ENCODE measurements at places on chromosomes 5 and 9.

GRCh38 chr5:135245521-135246499, 153.2 kb downstream of the MACROH2A1 start:
- no peak for DNase-seq

DNA sequence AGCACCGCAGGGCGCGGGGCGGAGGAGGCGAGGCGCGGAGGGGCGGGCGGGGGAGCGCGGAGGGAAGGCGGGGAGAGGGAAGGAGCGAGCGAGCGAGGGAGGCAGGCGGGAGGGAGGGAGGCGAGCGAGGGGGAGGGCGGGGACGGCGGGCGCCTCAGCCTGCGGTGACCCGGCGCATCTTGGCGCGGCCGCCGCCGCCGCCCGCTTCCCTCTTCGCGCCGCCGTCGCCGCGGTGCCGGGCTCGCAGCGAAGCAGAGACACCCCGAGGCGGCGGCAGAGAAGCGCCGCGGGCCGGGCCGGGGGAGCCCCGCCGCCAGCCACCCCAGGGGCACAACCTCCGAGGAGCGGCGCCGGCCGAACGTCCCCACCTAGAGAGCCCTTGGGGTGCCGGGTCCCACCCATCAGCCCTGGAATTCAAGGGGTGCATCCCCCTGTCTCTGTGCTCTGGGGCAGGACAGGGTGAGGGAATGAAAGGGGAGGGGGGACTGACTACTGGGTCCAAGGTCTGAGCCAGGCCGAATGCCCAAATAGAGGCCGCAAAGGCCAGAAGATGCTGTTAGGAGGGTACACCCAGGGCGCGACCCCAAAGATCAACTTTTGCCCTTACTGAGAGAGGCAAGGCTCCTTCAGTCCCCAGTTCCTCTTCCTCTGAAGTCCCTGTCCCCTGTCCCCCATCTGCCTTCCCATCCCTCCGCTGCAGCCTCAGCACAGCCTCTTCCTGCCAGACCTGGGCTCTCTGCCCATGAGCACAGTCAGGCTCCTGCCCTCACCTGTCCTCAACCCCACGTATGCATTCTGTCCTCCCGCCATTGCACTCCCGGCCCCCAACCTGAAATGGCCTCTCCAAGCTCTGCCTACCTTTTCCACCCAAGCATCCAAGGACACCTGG, at the start of gene ADAMTS2:
ADAMTS2 (minus strand) TSS at position 29 of the 889 bp plus-strand sequence. CDS start 133 bp downstream, outside the sequence.
- no peak for DNase-seq

DNA sequence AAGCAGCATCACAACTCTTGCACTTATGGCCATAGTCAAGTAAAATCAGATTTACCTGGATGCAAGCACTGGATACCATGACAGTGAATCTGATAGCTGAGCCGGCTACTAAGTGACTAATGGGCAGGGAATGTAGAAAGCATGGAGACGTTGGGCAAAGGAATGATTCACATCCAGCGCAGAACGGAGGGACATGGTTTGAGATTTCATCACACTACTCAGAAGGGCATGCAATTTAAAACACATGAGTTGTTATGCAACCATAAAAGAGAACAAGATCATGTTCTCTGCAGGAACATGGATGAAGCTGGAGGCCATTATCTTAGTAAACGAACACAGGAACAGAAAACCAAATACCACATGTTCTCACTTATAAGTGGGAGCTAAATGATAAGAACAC, 169.1 kb upstream of the PIK3R1 start:
- no peak for DNase-seq

GRCh38 chr9:129385211-129385934, 207.3 kb upstream of the IER5L start:
- no peak for DNase-seq

DNA sequence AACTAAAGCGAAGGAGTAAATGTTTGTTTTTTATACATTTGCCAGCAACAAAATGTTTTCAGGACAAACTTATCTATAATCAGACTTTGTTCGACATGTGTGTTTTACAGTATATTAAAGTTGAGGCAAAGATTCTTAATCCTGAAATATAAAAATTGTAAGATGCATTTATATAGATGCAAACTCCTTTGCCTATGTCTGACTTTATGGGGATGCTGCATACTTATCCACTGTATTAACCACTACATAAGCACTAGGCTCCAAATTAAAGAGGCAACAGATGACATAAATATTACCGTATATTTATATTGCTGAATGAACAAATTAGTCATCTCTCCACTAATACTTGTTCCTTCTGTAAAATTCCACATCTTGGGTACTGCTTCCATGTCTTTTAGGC, 882.7 kb upstream of the ARRDC3 start:
- no peak for DNase-seq

- DNase-seq, result no peak
These were observed 66.9 kb downstream of the DCP2 start for GRCh38 chr5:113043491-113043931.

- DNase-seq, result no peak
These were observed 141.4 kb upstream of the LMX1B start for GRCh38 chr9:126472198-126472947.

DNA sequence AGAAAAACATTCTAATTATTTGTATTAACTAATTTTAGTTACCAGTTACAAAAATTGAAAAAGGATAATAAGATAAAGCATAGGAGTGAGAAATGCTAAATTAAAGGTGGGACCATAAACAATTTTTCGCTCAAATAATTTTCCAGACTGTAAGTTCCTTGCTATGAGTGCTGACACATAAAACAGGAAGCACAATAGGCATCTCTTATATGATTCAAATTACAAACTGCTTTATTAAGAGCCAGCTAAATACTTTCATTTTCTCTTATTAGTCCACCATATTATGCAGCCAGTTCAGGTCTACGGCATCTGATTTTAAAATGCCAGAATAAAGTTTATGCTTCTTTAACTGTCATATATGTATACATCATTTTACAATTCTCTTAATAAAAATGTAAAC, 4.4 kb downstream of the RC3H2 start:
- DNase-seq, result no peak

DNA sequence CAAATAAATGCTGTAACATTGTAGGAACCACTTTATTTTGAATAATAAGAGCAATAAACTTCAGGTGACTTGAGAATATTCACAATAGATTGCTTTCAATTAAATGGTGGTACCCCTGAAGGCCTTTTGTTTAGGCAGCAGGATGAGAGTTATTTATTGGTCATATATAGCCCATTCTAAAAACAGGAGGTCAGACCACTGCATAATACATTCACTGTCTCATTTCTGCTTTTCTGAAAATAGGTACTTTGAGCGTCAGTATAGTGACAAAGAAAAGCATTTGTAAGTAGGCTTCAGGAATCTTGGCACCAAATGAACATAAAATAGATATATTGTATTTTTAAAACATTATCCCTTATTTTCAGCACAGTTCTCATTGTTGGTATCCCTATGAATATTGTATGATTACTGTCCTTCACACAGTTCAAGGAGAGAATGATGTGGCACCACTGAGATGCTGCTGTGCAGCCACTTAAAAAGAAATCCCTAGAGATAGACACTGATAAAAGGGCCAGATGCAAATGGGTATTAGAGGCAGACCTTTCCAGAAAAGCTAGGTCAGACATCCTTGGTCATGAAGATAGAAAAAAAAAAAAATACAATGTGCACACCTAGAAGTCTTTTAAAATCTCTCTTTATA, 381.8 kb upstream of the ST8SIA4 start:
- no peak for DNase-seq

- DNase-seq, result no peak
These were observed 252.9 kb upstream of the MPDZ start for GRCh38 chr9:13532407-13532806.

- no peak for DNase-seq
These were observed 56.7 kb downstream of the PCDH1 start for GRCh38 chr5:141821430-141821925.

DNA sequence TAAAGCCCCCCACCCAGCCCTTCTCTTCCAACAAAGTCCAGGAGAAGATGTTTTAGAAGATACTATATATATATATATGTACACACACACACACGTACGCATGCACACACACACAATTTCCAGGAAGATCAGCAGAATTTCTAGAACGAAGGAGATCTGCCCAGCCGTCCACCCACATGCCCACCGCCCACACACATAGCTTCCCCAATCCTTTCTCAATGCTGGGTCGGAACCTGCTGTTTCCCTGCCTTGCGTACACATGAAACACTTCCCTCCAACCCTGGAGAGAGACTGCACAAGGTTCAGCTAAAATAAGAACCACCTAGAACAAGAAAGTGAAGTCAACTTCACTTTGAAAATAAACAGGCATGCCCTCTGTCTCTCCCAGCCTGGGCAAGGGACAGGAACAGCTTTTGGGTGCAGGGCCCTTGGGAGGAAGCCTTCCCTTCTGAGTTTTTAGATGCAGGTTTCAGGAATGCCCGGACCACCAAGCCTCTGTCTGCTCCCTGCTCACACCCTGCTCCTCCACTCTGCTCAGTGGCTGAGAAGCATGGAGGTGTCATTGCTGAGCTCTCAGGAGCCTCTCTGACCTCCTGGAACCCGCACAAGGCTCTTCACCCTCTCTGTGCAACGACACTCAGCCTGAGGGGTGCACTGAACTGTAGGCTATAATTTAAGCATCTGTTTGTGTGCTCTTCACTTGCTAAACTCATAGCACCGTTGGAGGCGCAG, 149.4 kb downstream of the C5orf15 start:
- DNase-seq, result no peak

All from T-helper 9 cell (primary cell).